ENCODE measurements at places on chromosomes 16 and 17.

GRCh38 chr17:12390631-12391030, 275.1 kb upstream of the MYOCD start:
- H3K4me1 ChIP-seq = peaks cover 1% of the 10 kb centered on the region
- H3K36me3 ChIP-seq = no peaks in the 10 kb centered on the region
- no peak overlapping the region for H3K27ac ChIP-seq
- no peak overlapping the region for H3K4me3 ChIP-seq
- no peaks in the 10 kb centered on the region for H3K27me3 ChIP-seq

GRCh38 chr17:48626245-48627117, at the start of gene HOXB9:
Gene HOXB9, minus strand, starts transcription at chr17:48626358. Its CDS starts 89 bp downstream, at chr17:48626269.
- DNase-seq = peak; percentile 97
- peaks cover 95% of the 10 kb centered on the region for H3K27me3 ChIP-seq
- H3K36me3 ChIP-seq = no peaks in the 10 kb centered on the region
- H3K4me3 ChIP-seq = peak within 1 kb of the TSS; percentile 34

DNA sequence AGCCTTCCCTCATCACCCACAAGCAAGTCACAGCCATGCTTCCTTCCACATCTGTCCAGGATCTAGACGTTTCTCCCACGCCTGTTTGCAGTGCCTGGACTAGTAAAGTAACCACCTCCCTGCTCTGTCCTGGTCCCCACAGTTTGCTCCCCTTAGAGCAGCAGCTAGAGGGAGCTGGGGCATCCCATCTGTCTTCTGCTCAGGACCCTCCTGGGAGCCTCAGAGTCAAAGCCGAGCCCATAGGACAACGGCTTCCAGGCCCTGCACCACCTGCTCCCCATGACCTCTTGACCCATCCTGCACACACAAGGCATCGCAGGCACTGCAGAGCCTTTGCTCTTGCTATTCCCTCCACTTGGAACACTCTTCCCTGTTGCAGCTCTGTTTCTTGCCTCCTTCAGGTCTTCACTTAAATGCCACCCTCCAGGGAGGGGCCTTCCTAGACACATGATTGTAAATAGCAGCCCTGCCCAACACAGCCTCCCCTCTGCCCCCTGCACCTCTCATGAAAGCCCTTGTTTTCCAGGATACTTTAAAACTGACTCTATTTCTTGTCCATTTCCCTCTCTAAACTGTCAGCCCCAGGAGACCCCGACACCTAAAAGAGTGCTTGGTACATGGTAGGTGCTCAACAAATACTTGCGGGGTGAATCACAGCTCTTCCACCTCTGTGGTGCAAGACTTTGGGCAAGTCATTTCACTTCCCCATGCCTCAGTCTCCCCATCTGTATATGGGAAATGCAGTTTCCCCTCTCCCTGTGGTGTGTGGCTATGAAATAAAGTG, 3.1 kb downstream of the NATD1 start:
- no peak overlapping the region for H3K27ac ChIP-seq
- DNase-seq = no peak
- H3K4me3 ChIP-seq = no peak overlapping the region
- no peaks in the 10 kb centered on the region for H3K27me3 ChIP-seq
- H3K36me3 ChIP-seq = peaks cover 14% of the 10 kb centered on the region

DNA sequence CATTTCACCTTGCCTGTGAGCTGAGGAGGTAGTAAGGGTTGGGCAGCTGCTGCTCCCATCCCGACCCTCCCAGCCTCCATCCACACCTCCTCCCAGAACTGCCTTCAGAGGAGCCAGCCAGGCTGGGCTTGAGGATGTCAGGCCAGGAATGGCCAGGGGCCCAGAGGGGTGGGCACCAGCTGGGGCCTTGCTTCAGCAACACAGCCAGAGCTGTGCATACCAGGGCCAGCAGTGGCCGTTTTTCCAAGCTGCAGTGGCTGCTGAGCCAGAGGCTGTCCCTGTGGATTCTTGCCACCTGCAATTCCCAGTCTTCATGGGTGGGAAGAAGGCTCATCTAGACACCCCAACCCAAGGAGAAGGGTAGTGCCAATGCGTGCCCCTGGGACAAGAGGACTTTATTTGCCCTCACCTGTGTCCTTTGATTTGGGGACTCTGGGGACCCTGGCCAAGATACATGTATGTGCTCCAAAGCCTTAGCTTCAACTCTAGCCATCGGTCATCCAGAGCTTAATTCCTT, 153.4 kb upstream of the SDK2 start:
- H3K27ac ChIP-seq = no peak overlapping the region
- no peaks in the 10 kb centered on the region for H3K4me1 ChIP-seq
- H3K27me3 ChIP-seq = no peaks in the 10 kb centered on the region
- no peaks in the 10 kb centered on the region for H3K36me3 ChIP-seq
- H3K4me3 ChIP-seq = peak overlapping the region; percentile 7

DNA sequence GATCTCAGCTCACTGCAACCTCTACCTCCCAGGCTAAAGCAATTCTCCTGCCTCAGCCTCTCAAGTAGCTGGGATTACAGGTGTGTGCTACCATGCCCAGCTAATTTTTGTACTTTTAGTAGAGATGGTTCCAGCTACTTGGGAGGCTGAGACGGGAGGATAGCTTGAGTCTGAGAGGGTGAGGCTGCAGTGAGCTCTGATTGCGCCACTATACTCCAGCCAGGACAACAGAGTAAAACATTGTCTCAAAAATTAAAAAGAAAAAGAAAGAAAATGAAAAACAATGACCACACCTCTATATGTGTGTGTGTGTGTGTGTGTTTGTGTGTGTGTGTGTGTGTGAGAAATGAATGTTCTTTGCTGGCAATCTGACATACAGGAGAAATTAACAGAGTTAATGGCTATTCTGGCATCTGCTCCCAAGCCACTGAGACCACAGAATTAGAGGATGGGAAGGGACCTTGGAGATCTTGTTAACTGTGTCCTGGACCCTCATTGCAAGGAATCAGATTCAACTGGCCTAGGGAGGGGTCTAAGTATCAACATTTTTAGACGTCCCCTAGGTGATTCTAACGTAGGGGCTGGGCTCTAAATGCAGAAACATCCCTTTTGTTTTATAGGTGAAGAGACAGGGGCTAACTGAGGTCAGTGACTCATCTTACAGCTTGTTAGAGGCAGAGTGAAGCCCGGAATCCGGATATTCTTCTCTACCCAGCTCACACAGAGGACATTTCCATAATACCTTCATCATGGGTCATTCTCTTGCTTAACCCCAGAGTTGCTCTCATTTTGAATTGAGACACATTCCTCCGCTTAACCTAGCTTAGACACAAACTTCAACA, 16.4 kb upstream of the MARCHF10 start:
- DNase-seq = peak; percentile 93
- H3K27ac ChIP-seq = peak overlapping the region; percentile 94
- H3K4me3 ChIP-seq = no peak overlapping the region
- H3K36me3 ChIP-seq = no peaks in the 10 kb centered on the region
- H3K4me1 ChIP-seq = peaks cover 17% of the 10 kb centered on the region
- no peaks in the 10 kb centered on the region for H3K27me3 ChIP-seq

- no peak overlapping the region for H3K27ac ChIP-seq
- no peak overlapping the region for H3K4me3 ChIP-seq
- no peak for DNase-seq
- H3K36me3 ChIP-seq = no peaks in the 10 kb centered on the region
- H3K4me1 ChIP-seq = no peaks in the 10 kb centered on the region
- no peaks in the 10 kb centered on the region for H3K27me3 ChIP-seq
These were observed 104.6 kb upstream of the ZFHX3 start for GRCh38 chr16:73152386-73153125.

DNA sequence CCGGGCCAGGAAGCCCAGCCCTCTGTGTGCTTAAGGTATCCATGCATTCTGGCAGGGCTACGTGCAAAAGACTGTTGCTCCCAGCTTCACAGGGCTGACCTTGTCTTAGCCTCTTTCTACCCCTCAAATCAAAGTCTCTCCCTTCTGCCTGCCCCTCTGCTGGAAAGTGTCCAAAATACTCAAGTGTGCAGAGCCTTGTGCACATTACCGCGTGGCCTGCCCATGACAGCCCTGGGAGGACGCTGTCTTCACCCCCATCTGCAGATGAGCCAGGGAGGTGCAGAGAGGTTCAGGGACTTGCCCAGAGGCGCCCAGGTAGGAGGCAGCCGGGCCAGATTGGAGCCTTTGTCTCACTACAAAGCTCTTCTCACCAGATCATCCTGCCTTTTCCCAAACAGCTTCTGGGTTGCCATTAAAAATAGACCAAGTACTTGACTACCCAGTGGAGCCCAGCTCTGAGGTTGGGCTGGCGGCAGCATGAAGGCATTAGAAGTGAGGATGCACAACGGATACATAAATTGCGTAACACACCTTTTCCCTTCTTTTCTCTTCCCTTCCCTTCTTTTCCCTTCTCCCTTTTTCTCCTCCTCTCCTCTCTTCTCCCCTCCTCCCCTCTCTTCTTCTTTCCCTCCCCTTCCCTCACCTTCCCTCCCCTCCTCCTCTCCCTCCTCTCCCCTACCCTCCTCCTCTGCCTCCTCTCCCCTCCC, 3.5 kb downstream of the CACNG4 start:
- no peak overlapping the region for H3K27ac ChIP-seq
- no peak overlapping the region for H3K4me3 ChIP-seq
- peaks cover 84% of the 10 kb centered on the region for H3K27me3 ChIP-seq
- H3K36me3 ChIP-seq = no peaks in the 10 kb centered on the region
- no peak for DNase-seq
- H3K4me1 ChIP-seq = peaks cover 19% of the 10 kb centered on the region

GRCh38 chr16:56513972-56514371, 5.9 kb downstream of the BBS2 start:
- peaks cover 6% of the 10 kb centered on the region for H3K4me1 ChIP-seq
- H3K27ac ChIP-seq = no peak overlapping the region
- peaks cover 46% of the 10 kb centered on the region for H3K36me3 ChIP-seq
- peak; percentile 75 for DNase-seq
- no peaks in the 10 kb centered on the region for H3K27me3 ChIP-seq

- no peak overlapping the region for H3K4me3 ChIP-seq
- peaks cover 21% of the 10 kb centered on the region for H3K27me3 ChIP-seq
- DNase-seq = no peak
- peaks cover 4% of the 10 kb centered on the region for H3K4me1 ChIP-seq
- H3K36me3 ChIP-seq = no peaks in the 10 kb centered on the region
- no peak overlapping the region for H3K27ac ChIP-seq
These were observed 49.6 kb upstream of the IRX6 start for GRCh38 chr16:55274391-55274790.

DNA sequence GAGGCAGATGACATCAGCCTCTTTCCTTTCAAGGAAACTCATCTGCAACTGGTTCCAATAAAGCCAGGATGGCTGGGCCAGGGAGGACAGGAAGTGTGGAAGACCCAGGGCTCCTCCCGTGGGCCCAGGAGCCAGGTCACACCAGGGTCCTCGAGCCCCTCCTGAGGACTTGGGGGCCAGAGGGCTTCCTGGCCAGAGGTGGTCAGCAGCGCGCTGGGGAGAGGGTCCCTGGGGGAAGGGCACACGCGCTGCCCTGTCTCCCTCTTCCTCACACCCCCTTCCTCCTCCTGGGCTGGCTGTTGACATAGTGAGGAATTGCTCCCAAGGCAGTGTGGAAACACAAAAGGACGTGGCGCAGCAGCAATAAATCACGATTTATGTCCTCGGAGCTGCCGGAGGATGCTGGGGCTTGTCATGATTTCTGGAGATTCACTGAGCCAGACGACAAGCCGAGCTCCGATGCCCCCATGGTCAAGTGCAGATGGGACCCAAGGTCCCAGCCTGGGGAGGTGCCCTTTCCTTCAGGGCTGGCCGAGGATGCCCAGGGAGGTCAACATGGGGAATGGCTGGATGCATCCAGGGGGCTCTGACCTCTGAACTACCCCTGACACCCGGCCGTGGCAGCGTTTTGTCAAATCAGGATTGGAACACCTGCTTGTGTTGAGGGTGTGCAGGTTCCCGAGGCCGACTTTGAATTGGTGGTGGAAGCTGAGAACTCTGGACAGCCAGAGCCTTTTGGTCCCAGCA, 152.6 kb downstream of the IRF8 start:
- no peak overlapping the region for H3K27ac ChIP-seq
- H3K4me3 ChIP-seq = no peak overlapping the region
- H3K27me3 ChIP-seq = peaks cover 32% of the 10 kb centered on the region

DNA sequence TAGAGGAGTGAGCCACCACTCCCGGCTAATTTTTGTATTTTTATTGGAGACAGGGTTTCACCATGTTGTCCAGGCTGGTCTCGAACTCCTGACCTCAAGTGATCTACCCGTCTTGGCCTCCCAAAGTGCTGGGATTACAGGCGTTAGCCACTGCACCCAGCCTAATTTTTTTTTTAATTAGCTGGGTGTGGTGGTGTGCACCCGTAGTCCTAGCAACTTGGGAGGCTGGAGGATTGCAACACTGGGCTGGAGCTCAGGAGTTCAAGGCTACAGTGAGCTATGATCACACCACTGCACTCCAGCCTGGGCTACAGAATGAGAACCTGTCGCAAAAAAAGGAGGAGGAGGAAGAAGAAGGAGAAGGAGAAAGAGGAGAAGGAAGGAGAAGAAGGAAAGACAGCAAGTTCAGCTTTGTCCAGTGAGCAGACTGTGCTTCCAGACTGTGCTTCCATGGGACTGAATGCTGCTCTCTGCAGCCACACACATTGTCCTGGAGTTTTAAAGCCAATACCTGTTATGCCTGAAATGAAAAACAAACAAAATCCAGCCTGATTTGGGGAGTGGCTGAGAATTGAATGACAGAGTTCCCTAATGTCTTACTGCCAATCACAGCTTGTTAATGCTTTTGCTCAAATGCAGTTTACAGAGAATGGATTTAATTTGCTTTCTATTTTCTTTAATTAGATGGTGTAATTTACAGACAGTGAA, 2.8 kb upstream of the TNFRSF13B start:
- no peak overlapping the region for H3K4me3 ChIP-seq
- H3K27me3 ChIP-seq = peaks cover 30% of the 10 kb centered on the region
- peaks cover 4% of the 10 kb centered on the region for H3K4me1 ChIP-seq
- no peaks in the 10 kb centered on the region for H3K36me3 ChIP-seq
- no peak overlapping the region for H3K27ac ChIP-seq

- peak; percentile 35 for DNase-seq
- no peak overlapping the region for H3K27ac ChIP-seq
- H3K27me3 ChIP-seq = no peaks in the 10 kb centered on the region
- H3K4me1 ChIP-seq = peaks cover 5% of the 10 kb centered on the region
These were observed 98.5 kb upstream of the RPRML start for GRCh38 chr17:47077576-47077975.

GRCh38 chr17:5707482-5707881, 123.2 kb upstream of the NLRP1 start:
- DNase-seq = no peak
- H3K4me1 ChIP-seq = no peaks in the 10 kb centered on the region
- no peaks in the 10 kb centered on the region for H3K36me3 ChIP-seq
- no peak overlapping the region for H3K27ac ChIP-seq
- no peak overlapping the region for H3K4me3 ChIP-seq

DNA sequence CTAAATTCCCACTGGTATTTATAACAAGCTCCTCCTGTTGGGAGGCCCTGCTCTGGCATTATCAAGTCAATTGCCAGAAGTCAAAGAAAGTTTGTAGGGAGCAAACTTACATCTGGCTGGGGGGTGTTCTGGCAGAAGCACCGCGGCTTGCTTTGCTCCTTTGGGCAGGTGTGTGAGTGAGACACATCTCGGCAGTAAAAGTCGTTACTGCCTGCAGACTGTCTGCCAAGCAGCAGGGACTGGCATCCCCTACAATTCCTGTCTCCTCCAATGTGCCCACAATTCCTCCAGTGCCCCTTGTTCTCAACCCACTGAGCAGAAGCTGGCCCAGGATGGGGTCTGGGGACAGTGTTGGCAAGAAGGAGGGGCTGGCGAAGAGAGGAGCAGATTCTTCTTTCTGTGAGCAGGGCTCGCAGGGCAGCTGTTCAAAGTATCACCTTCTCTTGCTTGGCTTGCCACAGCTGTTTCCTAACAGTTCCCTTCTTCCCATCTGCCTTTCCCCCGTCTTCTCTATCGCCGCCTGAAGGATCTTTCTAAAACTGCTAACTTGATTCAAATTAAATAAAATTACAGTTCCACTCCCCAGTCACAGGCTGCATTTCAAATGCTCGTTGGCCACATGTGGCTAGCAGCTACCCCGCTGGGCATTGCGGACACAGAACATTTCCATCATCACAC, 30.2 kb downstream of the SPACA3 start:
- H3K27me3 ChIP-seq = peaks cover 88% of the 10 kb centered on the region
- no peaks in the 10 kb centered on the region for H3K36me3 ChIP-seq
- no peaks in the 10 kb centered on the region for H3K4me1 ChIP-seq
